Stimulated activated CD8-positive, alpha-beta memory T cell treated with anti-CD3 and anti-CD28 coated beads, Interleukin-4, amount 100 ng/mL, for 1 hour (primary cell): ENCODE measurements at places on chromosomes 1 and 21.

GRCh38 chr1:18284805-18285537 lies 177.4 kb downstream of the IGSF21 start:
- no peak for DNase-seq

- no peak for DNase-seq
Observed at GRCh38 chr1:39160703-39161102, 43.8 kb upstream of the MACF1 start.

DNA sequence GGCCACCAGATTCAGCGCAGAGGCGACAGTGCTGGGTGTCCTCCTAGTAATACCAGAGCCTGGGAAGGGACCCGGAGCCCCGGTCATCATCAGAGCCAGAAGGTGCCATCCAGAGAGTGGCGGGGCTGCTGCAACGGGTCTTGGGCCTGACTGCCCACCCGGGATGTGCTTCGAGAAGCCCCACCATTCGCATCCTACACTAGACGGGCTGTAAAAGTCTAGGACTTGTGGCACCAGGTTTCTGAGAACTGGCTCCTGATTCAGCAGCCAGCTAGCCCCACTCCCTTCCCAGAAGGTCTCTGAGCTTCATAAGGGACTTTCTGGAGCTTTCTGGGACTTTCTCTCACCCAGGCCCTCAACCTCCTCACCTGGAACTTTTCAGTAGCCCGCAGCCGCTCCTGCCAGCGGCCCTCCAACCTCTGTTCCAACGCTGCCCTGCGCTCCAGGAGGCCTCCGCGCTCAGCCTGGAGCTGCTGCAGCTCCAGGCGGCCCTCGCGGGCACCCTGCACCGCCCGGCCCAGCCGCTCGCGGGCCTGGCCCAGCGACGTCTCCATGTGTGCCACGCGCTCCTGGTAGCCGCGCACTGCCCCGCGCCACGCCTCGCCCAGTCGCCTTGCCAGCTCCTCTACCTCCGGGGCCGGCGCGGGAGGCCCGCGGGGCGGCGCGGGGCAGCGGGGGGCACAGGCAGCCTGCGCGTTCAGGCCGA lies 940 bp downstream of the NES start:
- DNase-seq, result no peak

GRCh38 chr1:65910432-65910831 lies 117.7 kb downstream of the PDE4B start:
- no peak for DNase-seq

DNA sequence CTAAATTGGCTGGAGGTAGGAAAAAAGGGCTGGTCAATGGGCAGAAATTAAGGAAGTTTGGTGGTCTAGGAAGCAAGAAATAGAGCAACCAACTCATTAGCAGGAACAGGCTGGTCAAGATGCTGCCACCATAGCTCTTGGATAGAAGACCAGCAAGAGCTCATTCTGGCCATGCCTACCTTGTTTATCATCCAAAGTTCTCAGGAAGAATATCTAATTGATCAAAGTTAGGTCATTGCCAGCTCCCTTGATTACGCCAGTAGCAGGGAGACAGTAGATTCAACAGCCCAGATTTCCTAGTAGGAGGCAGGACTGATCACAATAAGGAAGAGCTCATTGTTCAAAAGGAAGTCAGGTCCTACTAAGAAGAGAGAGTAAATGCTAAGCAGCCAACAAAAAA lies 370.2 kb downstream of the GPATCH2 start:
- DNase-seq, result no peak

- DNase-seq, result no peak
Observed at GRCh38 chr1:224302947-224303346, 27.0 kb downstream of the NVL start.

- no peak for DNase-seq
Observed at GRCh38 chr1:53811414-53811851, 26.7 kb downstream of the NDC1 start.

DNA sequence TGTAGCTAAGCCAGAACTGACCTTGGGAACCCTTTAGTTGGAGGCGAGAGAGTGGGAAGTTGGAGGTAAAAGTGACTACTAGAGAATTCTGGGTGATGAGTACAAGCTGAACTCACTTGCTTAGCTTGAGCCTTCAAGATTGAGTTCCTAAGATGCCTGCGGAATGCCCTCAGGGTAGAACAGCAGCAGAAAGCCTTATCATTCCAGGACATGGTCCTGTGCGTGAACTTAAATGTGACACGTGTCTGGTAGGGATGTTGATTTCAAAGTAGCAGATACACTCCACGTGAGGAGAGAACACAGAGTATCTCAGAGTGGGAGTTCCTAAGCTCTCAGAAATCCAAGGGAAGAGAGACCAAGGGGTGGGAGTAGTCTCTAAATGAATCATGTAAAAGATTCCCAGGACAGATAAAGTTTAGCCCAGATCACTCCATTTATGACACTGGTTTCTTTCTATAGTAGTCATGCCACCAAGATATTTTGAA lies 60.1 kb downstream of the KCNK1 start:
- no peak for DNase-seq

- DNase-seq, result no peak
Observed at GRCh38 chr1:98981917-98982513, 22.6 kb downstream of the PLPPR5 start.

DNA sequence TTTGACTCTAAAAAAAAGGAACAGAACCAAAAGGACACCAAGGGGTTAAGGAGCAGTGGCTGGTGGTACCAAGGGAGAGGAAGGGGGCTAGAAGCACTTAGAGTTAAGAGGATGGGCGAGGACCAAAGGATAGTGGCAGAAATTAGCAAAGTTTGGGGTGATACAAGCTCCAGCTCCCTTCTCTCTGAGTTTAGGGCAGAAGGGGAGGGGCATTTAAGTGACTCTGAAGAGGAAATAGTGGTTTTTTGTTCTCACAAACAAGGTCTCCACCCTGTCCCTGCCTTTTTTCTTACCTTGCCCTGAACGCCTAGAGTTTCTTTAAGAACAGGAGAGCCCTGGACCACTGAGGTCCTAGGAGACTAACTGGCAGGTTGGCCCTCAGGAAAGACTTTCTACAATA lies 3.3 kb downstream of the CDC42SE1 start:
- DNase-seq, result no peak

GRCh38 chr21:22855581-22855980 lies 1857.4 kb downstream of the NCAM2 start:
- DNase-seq, result no peak

DNA sequence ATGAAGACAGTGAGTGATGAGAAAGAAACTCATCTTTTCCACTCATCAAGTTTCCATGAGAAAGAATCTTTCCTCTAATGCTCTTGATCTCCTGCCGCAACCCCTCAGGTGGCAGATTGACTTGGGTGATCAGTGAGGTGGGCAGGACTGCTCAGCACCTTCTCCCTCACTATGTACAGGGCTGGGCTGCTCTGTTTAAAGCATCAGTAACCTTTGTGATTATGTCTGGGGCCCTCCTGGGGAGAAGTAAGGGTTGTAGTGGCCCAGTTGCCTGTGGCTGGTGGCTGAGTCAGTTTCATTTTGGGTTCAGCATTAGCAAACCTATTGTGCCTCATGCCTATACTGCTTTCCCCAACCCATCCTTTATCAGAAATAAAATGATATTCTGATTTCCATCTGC lies 366.0 kb downstream of the TTLL7 start:
- no peak for DNase-seq

DNA sequence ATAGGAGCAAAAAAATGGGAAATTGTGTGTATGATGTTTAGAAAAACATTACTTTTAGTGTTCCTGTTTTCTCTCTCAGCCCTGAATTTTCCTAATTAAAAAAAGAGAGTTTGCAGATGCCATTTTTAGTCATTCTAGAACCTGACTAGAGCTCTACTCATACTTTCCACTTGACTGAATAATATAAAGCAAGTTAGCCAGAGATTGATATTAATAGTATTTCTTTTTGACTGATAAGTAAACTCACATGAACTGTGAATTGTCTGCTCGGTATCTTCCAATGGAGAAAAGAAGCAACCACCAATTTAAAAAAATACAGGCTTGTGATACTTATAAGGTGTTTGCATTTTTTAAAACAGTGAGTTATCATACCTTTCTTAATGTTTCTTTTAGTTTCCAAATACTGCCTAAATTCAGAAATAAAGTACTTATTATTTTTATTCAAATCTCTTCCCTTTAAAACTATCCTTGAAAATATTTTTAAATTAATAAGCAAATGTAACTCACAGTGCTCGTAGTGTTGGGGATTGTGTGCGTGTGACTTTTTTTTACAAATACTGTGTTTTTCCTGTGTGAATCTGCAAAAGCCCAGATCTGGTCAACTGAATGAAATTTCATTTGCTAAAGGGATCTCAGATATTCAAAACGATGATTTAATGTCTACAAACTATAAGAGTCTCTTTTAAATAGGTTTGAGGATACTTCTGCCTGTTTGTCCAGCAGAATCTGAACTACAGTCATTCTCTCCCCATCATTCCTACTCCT lies 9.8 kb downstream of the RAP1A start:
- DNase-seq, result no peak

- no peak for DNase-seq
Observed at GRCh38 chr1:167826127-167826526, 87.8 kb downstream of the ADCY10 start.

- no peak for DNase-seq
Observed at GRCh38 chr1:168227620-168228019, 1.8 kb downstream of the SFT2D2 start.

GRCh38 chr1:4603295-4604110 lies 50.9 kb upstream of the AJAP1 start:
- no peak for DNase-seq

GRCh38 chr1:14470802-14471201 lies 127.7 kb upstream of the KAZN start:
- DNase-seq, result no peak

DNA sequence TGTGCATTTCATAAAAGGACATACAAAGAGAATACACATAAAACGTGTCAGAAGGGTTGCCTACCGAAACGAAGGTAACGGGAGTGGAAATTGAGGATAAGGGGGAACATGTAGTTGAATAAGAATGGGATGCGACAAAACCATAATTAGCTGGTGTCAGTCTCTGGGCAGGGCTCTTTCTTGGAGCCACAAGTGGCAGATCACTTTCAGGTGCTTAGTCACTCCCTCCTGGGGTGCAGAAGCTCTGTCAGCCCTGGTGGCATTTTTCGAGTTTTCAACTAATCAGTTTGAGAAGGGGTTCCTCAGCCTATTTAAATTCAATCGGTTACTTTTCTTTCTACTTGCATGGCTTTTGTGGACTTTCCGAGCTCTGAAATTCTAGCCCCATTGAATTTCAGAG lies 133.9 kb upstream of the IGSF21 start:
- DNase-seq, result no peak

- no peak for DNase-seq
Observed at GRCh38 chr1:203669739-203670138, 43.1 kb downstream of the ATP2B4 start.

- no peak for DNase-seq
Observed at GRCh38 chr1:54931275-54931840, 44.4 kb upstream of the DHCR24 start.

- DNase-seq, result no peak
Observed at GRCh38 chr1:152444045-152444444, 30.0 kb upstream of the CRNN start.

- DNase-seq, result no peak
Observed at GRCh38 chr1:228198977-228199590, 8.8 kb upstream of the OBSCN start.

GRCh38 chr1:246166841-246167240 lies 340.2 kb downstream of the SMYD3 start:
- DNase-seq, result no peak

GRCh38 chr1:162004441-162004950 lies 19.2 kb downstream of the OLFML2B start:
- DNase-seq, result no peak

GRCh38 chr1:6852136-6852890 lies 67.1 kb downstream of the CAMTA1 start:
- no peak for DNase-seq

GRCh38 chr1:149997585-149998262 lies 12.8 kb downstream of the OTUD7B start:
- DNase-seq, result no peak

DNA sequence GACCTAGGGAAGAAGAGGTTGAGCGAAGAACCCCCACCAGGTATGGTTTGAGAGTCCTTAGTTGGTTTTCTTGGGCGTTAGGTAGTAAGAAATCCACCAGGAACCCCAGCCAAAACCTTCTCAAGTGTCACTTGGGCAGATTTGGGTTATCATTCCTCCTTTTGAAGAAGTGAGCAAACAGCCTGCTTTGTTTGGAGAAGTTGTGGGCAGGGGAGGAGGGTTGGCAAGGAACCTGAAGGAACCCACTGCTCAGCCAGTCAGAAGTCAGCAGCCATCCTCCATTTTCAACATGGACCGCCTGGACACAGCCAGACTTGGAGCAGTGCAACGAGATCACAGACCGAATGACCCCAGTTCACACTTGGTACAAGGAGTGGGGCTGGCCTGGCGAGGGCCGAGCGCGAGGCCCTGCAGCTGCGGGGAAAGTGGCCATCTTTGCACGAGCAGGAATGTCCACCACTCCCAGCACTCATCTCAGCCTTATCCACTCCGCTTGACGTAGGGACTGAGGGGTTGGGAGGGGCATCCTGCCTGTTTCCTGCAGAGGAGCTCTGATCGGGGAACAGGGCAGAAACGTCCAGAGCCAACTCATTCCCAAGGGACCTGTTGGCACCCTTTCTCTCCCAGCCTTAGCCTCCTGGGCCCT lies 7.2 kb downstream of the ADPRS start:
- DNase-seq, result no peak

GRCh38 chr1:67713057-67713846 lies 28.3 kb downstream of the GADD45A start:
- no peak for DNase-seq
